NCI-H187 treated with DMSO at 0.1 percent for 48 hours (cell line): ENCODE measurements at places on chromosomes 2 and 18.

- no peak for DNase-seq
Measured at GRCh38 chr2:141941210-141941714, 189.6 kb downstream of the LRP1B start.

DNA sequence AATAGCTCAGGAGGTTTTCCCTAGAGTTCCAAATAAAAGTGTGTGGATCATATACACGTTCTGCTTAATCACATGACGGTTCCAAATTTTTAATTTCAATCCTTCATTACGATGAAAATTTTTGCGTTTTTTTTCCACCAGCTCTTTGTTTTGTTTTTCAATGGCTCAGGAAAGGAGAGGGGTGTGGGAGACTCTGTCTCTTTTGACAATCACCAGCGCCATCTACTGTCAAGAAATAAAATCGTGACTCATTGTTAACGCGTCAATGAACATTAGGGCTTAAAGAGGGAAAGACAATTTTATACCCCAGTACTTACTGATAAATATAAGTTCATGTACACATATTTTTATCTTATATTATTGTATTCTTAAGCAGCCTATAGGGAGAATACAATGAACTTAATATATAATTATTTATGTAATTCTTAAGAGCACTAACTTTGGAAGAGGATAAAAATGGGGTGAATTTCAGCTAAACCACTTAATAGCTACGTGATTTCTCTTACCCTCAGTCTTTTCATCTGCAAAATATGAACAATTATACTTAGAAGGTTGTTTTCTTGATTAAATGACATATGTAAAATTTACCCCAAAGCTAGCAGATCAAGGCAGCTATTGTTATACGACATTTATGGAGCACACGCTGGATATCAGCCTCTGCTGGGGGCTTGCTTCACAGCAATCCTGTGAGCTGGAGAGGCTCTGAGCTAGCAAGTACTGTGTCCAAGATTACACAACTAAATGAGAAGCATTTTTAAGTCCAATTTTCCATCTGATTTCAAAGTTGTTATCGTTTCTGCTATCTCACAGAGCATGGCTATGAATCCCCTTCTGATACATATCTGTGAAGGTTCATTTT, 47.4 kb upstream of the RMDN2 start:
- DNase-seq, result peak; percentile 51

- no peak for DNase-seq
Measured at GRCh38 chr2:74849228-74849892, 15.4 kb downstream of the HK2 start.

DNA sequence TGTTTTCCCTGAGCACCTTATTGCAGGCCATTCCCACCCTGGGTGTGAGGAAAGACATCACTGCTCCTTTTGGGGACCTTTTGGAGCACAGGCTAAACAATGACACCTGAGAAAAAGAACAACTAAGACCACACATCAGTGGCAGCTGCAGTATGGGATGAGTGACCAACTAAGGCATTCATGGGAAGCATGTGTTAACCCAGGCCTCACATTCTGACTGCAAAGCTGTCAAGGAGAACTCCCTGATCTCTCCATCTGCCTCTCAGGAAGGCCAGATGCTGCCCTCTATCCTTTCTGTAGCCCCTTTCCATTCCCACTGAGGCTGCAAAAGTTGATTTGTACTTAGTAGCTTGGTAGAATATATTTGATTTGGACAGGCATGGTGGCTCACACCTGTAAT, 277.7 kb upstream of the FBXO11 start:
- DNase-seq, result no peak
